ENCODE measurements at places on chromosomes 11 and 22.

DNA sequence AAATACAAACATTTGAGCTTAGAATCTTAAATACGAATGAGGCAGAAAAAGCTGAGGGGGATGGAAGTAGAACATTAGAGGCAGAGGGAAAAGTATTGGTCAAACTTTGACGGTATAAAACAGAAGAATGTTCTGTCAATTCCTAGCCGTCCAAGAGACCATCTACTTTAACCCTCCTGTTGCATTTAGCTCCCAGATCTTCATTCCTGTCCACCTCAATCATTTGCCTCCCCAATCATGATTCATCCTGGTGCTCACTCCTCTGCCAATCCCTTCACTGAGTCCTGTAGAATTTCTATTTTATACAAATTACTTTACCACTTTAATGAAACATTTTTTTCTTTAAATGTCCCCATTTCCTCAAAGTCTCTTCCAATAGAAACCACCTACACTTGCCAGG, 28.2 kb downstream of the C2CD3 start:
- no peak for DNase-seq

DNA sequence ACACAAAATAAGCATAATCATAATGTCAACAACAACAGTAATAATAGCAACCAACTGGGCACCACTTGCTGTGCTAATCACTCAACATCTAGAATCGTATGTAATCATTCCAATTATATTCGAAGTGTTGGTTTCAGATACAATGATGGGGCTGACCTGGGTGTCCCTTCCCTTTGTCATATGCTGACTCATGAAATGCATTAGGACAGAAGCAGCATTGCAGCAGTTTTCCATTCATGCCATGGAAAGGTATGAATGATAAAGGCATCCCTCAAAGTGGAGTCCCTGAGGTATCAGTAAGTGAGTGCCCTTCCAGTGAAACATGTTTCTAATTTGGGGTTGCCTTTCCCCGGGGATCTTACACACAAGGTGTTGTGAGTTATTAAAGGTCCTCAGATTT, 46.3 kb upstream of the ANO3 start:
- DNase-seq: no peak

GRCh38 chr11:123145661-123146060, 49.4 kb downstream of the CLMP start:
- DNase-seq: no peak

- DNase-seq: peak; percentile 73
These were observed 824 bp upstream of the CBX6 start for GRCh38 chr22:38872831-38873248.

GRCh38 chr22:44328762-44329161, 16.0 kb upstream of the SHISAL1 start:
- no peak for DNase-seq

GRCh38 chr22:49228431-49229037, 599.1 kb downstream of the BRD1 start:
- DNase-seq: peak; percentile 49

DNA sequence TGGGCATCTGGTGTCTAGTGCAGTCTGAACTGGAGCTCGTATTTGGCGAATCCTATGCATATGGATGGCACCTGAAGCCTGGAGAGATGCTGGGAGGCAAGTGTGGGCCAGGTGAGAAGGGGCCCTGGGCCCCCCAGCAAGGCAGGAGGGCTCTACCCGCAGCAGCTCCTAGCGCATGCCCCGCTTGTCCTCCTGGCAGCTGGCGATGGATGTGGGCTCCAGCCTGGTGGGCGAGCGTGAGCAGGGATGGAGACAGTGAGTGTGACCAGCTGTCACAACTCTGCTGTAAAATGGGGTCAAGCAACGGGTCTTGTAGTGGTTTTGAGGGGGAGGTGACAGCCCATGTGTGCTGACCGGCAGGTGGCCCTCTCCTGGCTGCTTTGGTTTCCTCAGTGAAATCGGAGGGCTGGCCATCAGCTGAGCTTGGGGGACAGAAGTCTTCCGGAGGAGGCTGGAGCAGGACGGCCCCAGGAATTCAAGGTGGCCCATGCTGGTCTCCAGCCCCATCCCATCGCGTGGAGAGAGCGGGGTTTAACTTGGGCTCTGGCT, 12.0 kb downstream of the FRMD8 start:
- no peak for DNase-seq

GRCh38 chr11:75476739-75477613, 44.0 kb upstream of the KLHL35 start:
- DNase-seq: no peak

DNA sequence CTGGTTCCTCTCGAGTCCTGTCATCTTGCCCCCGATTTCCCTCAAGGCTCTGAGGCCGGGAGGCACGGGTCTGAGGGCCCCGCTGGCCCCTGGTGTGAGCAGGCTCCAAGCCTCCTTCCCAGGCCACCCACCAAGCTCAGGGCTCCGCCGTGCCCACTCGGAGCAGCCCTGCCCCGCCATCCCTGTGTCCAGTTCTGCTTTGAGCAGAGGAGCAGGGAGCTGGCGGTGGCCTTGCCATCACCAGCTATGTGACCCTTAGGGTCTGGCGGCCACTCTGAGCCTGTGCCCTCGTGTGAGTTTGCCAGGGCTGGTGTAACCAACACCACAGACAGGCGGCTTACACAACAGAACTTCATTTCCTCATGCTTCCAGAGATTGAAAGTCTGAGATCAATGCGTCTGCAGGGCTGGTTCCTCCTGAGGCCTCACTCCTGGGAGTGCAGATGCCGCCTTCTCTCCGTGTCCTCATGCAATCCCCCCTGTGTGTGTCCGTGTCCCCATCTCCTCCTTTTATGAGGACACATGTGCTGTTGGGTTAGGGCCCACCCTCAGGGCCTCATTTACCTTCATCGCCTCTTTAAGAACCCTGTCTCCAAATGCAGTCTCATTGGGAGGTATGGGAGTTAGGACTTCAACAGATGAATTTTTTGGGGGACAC, 36.5 kb upstream of the CELSR1 start:
- DNase-seq: no peak

GRCh38 chr22:21755851-21756284, 20.3 kb upstream of the YPEL1 start:
- DNase-seq: no peak

DNA sequence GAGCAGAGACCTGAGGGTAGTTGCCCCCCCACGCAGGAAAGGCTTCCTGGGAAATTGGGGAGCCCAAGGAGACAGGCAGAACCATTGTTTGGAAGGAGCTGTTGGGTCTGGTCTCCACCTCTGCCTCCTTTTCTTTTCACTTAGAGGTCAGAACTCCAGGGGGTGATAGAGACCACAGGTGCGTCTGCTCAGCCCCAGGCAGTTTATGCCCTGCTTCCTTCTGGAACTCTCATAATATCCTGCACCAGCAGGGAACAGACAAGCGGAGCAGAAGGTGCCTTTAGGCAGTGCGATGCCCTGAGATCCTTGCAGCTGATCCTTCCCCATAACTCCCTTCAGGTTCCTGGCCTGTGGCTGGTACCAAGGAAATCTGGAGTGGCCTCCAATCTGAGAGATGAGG, 120.2 kb downstream of the NECTIN1 start:
- no peak for DNase-seq

- DNase-seq: no peak
These were observed 9.2 kb upstream of the KCNE3 start for GRCh38 chr11:74476536-74476935.

GRCh38 chr11:94794287-94795168, 26.4 kb downstream of the AMOTL1 start:
- peak; percentile 89 for DNase-seq

GRCh38 chr11:114081641-114082414, 22.3 kb downstream of the ZBTB16 start:
- no peak for DNase-seq

GRCh38 chr11:106276859-106277436, 199.5 kb downstream of the AASDHPPT start:
- no peak for DNase-seq

DNA sequence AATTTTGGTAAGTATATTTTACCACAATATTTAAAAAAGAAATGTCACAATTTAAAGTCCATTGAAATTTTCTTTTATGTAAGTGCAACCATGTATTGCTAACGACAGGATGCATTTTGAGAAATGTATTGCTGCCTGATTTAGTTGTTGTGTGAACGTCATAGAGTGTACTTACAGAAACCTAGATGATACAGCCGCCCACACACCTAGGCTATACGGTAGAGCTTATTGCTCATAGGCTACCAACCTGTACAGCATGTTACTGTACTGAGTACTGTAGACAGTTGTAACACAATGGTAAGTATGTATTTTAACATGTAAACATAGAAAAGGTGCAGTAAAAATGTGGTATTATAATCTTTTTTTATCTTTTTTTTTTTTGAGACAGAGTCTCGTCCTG, 48.1 kb downstream of the CBL start:
- DNase-seq: no peak
